ENCODE measurements at places on chromosomes 16 and 17. TPM values are rescaled to one million over a fixed set of nuclear protein-coding genes. Genes with fewer than 3 reads are reported as not detected.

CACNA1H gene
- 37.0 TPM for total RNA-seq

DNA sequence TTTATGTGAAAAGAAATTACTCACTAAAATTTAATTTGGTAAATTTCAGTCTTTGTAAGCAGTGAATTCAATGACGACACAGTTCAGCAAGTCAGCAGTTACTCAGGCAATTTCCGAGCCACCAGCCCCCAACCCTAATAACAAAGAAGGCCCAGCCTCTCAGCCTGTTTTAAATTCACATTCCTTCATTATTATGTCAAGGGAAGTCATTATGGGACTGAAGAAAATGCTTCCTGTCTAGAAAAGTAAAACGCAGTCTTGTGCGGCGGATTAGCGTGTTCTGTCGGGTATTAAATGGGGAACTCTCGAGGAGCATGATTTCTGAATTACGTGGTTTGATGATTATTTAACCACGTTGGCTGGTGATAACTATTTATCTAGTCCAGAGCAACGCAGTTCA lies 177.6 kb downstream of the AIPL1 start:
- H3K36me3 ChIP-seq: no peaks in the 10 kb centered on the region
- H3K4me3 ChIP-seq: no peak overlapping the region
- DNase-seq: no peak
- H3K4me1 ChIP-seq: no peaks in the 10 kb centered on the region

DNA sequence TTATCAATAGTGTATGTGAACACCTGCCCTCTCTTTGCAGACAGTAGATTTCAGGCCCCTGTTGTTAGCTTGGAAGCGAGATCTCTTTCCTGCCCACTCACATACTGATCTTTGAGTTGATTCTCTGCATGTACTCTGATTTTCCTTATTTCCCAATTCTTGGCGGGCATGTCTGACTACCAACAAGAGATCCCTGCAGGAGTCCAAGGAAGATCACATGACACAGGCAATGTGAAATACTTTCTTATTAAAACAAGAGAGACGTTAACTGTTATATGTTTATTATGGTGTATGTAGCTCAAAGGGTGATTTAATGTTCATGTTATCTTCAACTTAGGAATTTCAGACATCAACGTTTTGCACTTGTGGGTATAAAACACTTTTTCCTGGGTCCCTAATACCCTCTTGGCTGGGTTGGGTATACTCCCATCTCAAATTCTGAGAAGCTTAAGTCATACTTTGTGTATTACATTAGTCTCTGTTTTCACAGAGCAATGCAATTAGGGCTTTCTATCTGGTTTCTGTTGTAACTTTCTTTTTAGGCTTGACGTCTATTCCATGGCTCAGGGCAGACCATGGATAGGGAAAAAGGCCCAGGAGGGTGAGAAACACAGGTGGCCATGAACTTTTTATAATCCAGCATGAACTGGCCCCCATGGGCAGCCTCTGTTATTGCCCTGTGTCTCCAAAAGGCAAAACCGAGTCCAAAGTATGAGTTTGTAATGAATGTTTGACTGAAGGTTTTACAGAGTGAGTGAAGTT lies 32.2 kb downstream of the HSD17B2 start:
- H3K4me3 ChIP-seq: no peak overlapping the region
- no peaks in the 10 kb centered on the region for H3K4me1 ChIP-seq
- no peak for DNase-seq
- no peaks in the 10 kb centered on the region for H3K36me3 ChIP-seq
- H3K27ac ChIP-seq: no peak overlapping the region
- no peaks in the 10 kb centered on the region for H3K27me3 ChIP-seq

DNA sequence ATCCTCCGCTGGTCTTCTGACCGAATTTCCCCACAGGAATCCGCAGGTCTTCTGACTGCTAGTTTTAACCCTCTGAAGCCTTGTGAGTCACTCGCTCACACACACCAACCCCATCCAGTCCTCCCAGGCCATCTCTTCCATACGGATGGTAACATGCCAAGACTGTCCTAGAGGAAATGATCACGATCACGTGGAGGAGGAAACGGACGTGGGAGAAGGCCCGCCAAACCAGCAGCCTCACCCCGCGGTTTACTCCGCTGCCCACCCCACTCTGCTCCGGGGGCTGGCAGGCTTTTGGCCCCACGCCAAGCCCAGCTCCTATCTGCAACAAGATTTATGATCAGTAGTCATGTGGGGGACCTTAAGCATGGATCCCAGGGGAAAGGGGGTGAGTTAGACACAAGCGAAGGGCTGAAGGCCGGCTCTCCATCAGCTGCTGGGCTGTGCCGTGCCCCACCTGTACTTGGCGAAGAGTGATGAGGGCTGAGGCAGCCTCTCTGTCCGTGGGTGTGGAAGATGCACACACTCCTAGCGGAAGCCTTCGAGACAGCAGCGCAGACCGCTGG lies 1.5 kb upstream of the FAAP100 start:
- H3K4me3 ChIP-seq: peak overlapping the region; percentile 78
- DNase-seq: no peak
- H3K36me3 ChIP-seq: peaks cover 29% of the 10 kb centered on the region

DNA sequence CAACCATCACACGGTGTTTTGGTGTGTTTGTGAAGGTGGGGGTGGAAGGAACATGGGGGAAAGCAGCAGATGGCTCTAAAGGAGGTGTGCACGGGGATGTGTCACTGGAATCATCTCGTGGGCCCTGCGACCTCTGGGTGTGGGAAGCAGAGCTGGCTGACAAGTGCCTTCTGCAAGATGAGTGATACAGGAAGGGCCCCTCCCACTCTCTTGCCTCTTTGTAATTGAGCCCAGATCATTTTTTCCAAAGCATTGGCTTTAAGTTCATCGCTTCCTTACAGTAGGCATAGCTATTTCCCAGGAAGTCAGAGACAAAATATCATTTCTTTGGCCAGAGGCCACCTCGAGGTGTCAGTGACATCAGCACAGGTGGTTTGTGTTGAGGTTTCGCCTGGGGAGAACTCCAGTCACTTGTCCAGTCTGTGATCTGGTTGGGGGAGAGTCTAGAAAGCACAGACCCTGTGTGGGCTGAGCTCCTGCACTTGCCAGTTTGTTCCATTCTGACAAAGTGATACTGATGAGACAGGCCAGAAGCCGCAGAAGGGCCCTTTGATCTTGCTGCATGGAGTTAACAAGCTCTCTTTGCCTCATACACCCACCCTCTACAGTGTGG lies 20.6 kb upstream of the SNTB2 start:
- DNase-seq: peak; percentile 26
- no peaks in the 10 kb centered on the region for H3K27me3 ChIP-seq
- H3K36me3 ChIP-seq: peaks cover 78% of the 10 kb centered on the region
- H3K4me3 ChIP-seq: no peak overlapping the region

GRCh38 chr16:1182950-1183907 lies 30.3 kb downstream of the CACNA1H start:
- peak overlapping the region; percentile 89 for H3K27ac ChIP-seq
- H3K36me3 ChIP-seq: no peaks in the 10 kb centered on the region
- H3K4me3 ChIP-seq: peak overlapping the region; percentile 13
- peak; percentile 90 for DNase-seq
- peaks cover 75% of the 10 kb centered on the region for H3K4me1 ChIP-seq
- no peaks in the 10 kb centered on the region for H3K27me3 ChIP-seq

DNA sequence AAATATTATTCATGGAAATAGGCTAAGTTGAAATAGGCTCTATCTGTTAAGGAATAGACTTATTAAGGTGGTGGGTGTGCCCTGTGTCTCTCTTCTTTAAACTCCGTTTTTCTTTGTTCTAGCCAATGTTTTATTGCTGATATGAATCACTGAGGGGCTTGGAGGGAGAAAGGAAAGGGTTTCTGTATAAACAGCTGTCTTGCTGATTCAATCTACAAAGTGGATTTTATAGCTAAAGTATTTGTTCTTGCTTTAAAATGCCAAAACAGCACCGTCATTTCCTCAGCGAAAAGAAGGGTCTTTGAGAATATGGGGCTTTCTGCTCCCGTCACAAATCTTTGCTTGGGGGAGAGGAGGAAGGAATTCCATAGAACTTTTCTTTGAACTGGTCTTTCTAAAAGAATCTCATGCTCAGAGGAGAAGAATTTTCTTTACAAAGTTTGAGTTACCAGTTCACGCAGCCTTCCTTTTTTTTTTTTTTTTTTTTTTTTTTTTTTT lies 39.3 kb downstream of the MSI2 start:
- peaks cover 10% of the 10 kb centered on the region for H3K4me1 ChIP-seq
- H3K4me3 ChIP-seq: no peak overlapping the region
- DNase-seq: no peak
- H3K36me3 ChIP-seq: no peaks in the 10 kb centered on the region
- no peak overlapping the region for H3K27ac ChIP-seq
- no peaks in the 10 kb centered on the region for H3K27me3 ChIP-seq

GRCh38 chr17:16313139-16314090 lies 39.9 kb downstream of the CENPV start:
- H3K27me3 ChIP-seq: no peaks in the 10 kb centered on the region
- no peak overlapping the region for H3K27ac ChIP-seq
- no peaks in the 10 kb centered on the region for H3K36me3 ChIP-seq
- DNase-seq: no peak
- H3K4me3 ChIP-seq: no peak overlapping the region
- H3K4me1 ChIP-seq: no peaks in the 10 kb centered on the region

GRCh38 chr17:28895794-28896447 lies 1.6 kb downstream of the FLOT2 start:
- H3K4me3 ChIP-seq: peak overlapping the region; percentile 93
- H3K4me1 ChIP-seq: peaks cover 22% of the 10 kb centered on the region
- H3K36me3 ChIP-seq: no peaks in the 10 kb centered on the region
- H3K27me3 ChIP-seq: no peaks in the 10 kb centered on the region
- DNase-seq: no peak
- peak overlapping the region; percentile 96 for H3K27ac ChIP-seq

DNA sequence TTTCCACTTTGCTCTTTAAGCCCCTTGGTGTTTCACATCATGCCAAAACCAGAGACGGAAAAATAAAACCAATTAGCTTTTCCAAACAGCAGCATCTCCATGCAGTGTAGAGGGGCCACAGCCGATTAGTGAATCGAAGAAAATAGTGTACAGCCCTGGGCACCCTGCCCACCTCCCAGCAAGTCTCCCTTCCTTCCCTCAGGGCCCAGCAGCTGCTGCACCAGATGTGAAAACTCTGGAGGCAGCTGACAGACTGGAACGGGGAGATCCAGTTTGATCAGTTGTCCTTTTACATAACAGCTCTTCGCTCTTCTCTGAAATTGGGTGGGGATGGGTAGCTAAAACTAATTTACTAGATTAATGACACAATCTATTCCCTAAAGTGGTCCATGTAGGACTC lies 19.3 kb downstream of the TMEM11 start:
- H3K36me3 ChIP-seq: peaks cover 5% of the 10 kb centered on the region
- peaks cover 13% of the 10 kb centered on the region for H3K4me1 ChIP-seq
- H3K27me3 ChIP-seq: no peaks in the 10 kb centered on the region
- no peak overlapping the region for H3K4me3 ChIP-seq

Measured in sigmoid colon (tissue), 7 donors.